ENCODE measurements at places on chromosomes 5 and 9.
A peak's percentile ranks its signal among the peaks of the same experiment; 100 is the strongest.

GRCh38 chr9:27154908-27155307, 45.9 kb downstream of the TEK start:
- no peak for DNase-seq

DNA sequence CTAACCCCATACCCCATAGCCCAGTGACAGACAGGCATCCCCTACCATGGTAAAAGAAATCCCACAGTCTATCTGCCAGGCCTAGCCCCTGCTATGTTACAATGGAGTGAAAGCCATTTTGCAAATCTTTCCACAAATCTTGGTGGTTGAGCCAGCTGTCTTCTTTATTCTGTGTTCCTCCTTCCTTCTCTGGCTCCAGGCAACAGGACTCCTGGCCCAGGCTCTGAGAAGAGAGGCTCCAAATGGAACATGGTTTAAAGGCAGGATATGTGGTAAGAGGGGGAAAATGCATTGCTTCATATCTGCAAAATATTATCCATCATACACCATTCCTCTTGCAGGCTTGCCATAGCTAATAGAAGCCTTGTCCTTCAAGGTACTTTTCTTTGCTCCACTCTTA, 25.2 kb downstream of the FGF1 start:
- DNase-seq, result no peak

DNA sequence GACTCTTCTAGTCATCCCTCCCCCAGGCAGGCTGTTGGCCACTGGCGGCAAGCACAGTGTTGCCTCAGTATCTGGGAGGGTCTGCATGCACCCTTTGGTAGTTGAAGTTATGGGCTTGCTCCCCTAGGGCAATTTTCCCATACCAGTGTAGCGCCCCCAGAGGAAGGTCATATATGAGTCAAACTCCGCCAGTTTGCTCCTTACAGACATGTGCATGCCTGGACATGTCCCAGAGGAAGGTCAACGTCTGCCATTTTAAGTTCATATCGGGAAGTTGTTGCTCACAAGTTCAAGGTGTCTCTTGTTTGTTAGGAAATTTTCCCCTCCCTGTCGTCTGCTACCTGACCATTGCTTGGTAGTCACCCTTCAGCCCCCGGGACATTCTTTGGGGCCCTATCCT, 51.3 kb upstream of the MROH2B start:
- DNase-seq, result no peak

DNA sequence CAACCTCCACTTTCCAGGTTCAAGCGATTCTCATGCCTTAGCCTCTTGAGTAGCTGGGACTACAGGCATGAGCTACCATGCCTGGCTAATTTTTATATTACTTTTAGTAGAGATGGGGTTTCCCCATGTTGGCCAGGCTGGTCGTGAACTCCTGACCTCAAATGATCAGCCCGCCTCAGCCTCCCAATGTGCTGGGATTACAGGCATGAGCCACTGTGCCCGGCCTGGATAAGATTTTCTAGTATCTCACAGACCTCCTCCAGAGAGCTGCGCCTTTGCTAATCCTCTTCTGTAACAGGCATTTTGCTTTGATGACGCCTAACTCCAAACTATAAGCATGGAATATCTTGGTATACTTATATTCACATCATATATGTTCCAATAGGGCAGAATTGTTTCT, 99.4 kb downstream of the FSTL4 start:
- no peak for DNase-seq

DNA sequence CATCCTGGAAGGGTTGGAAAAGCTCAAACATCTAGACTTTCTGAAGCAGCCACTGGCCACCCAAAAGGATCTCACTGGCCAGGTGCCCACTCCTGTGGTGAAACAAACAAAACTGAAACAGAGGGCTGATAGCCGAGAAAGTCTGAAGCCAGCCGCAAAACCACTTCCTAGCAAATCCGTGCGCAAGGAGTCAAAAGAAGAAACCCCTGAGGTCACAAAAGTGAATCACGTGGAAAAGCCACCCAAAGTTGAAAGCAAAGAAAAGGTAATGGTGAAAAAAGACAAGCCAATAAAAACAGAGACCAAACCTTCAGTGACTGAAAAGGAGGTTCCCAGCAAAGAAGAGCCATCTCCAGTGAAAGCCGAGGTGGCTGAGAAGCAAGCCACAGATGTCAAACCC, 87.6 kb downstream of the MAP1B start:
- no peak for DNase-seq

DNA sequence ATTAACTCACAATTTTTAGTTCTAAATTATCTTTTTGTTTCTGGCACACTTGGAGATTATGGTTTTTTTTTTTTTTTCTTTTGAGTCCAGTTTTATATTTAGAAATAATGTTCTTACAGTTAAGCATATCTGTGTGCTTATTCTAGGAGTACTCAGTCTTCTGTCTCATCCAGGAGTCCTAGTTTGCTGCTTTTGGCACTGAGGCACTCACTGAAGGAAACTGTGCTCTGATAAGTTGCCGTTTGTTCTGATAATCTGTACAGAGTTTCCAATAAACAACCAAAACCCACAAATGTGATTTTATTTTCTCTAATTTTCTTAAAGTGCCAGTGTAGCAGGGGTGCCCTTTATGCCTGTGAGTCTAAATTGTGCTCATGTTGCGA, 251.0 kb downstream of the LRRC70 start:
- DNase-seq, result no peak

DNA sequence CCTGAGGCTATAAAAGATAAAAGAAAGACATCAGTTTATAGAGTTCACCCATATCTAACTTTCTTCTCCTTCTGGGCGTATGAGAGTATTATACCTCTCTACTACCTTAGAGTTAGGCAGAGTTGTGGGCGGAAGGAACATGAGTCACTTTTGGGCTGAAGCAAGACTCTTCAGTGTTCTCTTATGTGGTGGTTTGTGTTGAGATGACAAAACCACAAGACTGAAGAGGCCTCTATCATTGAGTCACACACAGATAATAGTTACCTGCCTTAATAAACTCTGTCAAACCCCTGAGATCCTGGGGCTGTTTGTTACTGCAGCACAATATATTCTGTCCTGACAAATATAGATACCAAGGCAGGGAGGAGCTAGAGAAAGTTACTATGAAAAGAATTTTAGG, 184.2 kb downstream of the EFNA5 start:
- DNase-seq, result no peak

DNA sequence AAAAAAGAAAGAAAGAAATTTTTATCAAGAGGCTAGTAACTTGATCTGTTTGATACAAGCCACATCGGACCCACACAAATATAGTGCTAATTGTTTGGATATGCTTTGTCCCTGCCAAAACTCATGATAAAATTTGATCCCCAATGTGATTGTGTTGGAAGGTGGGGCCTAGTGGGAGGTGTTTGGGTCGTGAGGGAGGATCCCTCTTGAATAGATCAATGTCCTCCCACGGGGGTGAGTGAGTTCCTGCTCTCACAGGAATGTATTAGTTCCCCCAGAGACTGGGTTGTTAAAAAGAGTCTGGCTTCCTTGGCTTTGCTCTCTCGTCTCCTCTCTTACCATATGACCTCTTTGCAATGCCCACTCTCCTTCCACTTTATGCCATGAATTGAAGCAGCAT, 80.6 kb upstream of the CPLX2 start:
- no peak for DNase-seq

DNA sequence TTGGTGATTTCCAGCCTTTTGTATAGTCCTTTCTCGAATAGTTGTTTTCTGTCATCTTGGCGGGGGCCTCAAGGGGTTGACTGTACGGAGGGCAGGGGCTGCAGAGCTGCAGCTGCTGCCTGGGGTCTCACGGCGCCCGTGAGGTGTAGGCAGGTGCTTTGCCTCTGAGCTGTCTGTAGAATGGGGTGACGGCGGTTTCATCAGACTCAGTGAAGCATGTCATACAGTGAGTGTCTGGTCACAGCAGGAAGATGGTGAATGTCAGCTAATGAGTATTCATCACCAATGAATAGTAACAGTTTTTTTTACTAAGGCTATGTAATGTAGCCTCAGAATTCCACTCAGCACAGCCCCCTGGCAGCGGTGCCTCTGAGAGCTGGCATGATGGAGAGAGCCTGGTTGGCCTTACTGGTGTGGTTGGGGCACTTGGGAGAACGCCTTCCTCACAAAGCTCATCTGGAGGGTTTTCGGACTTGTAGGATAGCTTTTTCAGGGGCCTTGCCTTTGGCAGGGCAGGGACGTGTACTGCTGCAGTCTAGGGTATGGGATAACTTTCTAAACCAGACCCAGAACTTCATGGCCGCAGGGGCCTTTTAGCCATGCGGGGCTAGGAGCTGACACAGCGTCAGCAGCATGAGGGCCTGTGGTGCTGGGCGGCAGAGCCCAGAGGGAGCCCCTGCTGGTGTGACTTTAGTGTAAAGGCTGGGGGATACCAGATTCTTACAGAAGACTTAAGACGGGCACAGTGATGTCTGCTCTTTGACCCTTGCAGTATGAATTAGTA, 15.0 kb downstream of the TENT4A start:
- DNase-seq, result peak; percentile 27

- DNase-seq, result peak; percentile 84
These were observed 2.8 kb upstream of the RACK1 start for GRCh38 chr5:181246276-181247049.

GRCh38 chr5:65737842-65738241, 15.8 kb downstream of the NLN start:
- DNase-seq, result no peak

DNA sequence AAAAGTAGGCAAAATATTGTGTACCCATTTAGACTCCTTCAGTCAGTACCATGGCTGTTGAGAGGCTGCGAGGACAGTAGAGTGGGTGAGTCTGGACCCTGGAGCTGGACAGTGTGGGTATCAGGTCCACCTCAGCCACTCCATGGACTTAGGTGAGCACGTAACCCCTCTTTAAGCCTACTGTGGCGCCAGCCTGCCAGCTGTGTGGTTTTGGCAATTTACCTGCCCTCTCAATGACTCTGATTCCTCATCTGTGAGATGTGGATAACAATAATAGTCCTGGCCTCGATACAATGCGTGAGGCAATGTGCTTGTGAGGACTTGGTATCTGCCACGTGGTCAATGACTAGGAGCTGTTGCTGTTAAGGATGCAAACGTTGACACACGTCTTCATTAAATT, 17.9 kb downstream of the SLC1A3 start:
- no peak for DNase-seq

DNA sequence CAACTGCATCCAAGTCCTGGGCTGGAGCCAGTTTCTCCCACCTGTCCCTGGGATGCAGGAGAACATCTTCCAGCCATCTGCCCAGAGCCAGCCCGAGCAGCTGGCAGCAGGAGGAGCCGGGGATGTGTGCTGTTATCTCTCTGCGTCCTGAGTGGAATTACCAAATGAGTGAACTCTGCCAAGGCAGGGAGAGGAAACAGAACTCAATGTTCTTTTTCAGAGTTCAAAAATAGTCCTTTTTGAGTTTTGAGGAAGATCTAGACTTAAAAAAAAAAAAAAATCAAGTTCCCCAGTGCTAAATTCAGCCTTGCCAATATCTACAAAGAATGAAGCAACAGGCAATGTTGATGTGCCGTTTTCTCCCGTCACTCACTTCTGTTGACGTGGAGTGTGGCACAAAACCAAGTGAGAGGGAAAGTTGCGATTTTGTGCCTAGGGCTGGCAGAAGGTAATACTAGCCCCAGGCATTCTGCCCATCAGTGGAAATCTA, 56.2 kb downstream of the TMOD1 start:
- no peak for DNase-seq

- DNase-seq, result peak; percentile 85
These were observed 3.3 kb downstream of the ASTN2 start for GRCh38 chr9:117411547-117411946.

DNA sequence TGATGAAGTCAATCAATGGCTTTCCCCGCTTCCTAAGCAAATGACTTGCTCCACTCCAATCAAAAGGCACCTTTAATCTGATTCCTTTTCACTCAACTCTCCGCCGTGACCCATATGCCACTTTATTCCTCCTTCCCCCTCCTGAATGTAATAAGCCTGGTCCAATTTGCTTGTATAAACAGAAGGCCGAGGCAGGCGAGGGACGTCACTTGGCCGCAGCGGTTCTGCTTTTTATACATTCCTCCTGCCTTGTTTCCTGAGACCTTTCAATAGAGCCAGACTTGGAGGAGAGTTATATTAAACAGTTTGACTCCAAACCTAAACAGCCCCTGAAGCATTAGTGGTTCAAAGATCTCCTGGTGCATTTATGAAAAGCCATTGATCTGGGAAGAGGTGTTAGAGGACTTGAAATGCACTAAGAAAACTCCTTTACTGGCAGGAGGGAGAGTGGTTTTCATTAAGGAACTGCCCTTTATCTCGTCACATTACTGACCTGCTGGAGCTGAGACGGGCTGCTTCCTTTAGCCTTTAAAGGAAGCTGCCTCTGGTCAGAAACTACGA, 273.4 kb downstream of the SLIT3 start:
- DNase-seq, result peak; percentile 8

GRCh38 chr9:126222835-126223431, 103.7 kb upstream of the MVB12B start:
- no peak for DNase-seq

DNA sequence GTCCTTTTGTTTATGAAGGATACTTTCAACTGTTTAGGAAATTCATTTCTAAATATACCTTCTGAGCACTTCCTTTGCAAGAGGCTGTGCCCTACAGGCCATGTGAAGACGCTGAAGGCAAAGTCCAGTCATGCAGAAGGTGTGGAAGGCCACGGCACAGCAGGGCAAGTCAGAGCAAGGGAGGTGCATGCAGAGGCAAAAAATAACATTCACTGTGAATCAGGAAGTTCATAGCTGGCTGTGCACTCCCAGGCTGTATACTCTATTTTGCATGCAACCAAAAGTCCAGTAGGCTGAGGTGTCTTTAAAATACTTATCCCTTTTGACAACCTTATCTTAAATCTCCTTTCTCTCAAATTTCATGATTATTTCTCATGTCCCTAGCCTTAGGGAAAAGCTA, 50.3 kb downstream of the GNAQ start:
- DNase-seq, result peak; percentile 41

GRCh38 chr5:82735160-82735789, 341.9 kb downstream of the TMEM167A start:
- DNase-seq, result no peak

DNA sequence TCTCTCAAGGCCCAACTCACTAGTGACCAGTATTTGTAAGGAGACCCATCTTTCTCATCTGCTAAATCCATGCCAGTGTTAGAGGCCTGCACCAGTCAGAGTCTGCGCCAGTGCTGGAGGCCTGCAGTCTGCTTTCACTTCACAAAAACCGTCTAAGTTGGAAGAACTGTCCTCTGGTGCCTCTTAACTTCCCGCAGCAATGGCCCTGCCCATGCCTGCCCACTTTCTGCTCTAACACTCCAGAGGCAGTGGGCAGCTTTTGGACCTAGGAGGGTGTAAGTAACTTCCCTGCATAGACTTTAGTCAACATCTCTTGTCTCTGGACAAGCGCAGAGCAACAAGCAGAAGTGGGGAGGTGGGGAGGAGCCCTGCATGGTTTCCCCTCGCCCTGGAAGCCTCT, 152.9 kb downstream of the AUH start:
- DNase-seq, result no peak

- DNase-seq, result no peak
These were observed 625.5 kb downstream of the CHSY3 start for GRCh38 chr5:130529511-130530485.

- no peak for DNase-seq
These were observed 156.0 kb upstream of the CDKN2B start for GRCh38 chr9:22165144-22165543.

Measured in neural progenitor cell (in vitro differentiated cells).